Mucosa of descending colon (tissue), 3 donors: ENCODE measurements at places on chromosomes 11 and 22.

- no peak for DNase-seq
Measured at GRCh38 chr22:20528405-20528978, 21.1 kb downstream of the MED15 start.

- DNase-seq = no peak
Measured at GRCh38 chr11:90722552-90723190, 499.8 kb upstream of the CHORDC1 start.

DNA sequence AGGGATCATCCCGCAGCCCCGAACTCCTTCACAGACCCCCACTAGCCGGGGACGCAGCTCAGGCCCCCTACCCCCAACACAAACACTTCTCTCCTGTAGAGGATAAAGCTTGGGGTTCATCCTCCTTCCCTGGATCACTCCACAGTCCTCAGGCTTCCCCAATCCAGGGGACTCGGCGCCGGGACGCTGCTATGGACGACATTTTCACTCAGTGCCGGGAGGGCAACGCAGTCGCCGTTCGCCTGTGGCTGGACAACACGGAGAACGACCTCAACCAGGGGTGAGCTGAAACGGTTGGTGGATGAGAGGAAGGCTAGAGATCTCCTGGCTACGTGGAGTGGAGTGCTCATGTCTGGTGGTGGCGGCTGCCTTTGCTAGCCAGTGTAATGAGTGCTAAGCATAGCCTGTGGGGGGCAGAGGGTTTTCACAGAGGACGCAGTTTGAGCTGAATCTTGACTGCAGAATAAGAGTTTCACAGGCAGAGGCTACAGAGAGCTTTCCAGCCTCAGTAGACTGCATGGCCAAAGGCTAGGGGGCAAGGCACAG, 580 bp downstream of the ILK start:
- DNase-seq = peak; percentile 62

GRCh38 chr11:113372309-113372708, 15.3 kb upstream of the ANKK1 start:
- no peak for DNase-seq

DNA sequence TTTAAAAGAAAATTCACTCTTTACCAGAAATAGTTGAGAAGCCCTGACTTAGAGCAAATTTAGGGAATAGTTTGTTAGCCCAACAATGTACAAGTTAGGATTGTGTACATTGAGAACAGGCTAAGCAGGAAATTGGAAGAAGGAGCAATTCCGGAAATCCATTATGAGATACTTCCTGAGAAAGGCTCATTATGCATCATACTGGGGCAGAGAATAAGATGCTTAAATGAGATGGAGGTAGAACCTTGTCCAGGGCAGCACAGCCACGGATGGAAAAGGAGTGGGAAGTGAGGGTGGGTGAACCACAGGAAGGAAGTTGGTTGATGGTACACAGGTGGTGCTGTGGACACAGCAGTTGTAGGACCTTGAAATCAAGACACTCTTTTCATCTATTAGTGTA, 180.2 kb downstream of the PGR start:
- no peak for DNase-seq

DNA sequence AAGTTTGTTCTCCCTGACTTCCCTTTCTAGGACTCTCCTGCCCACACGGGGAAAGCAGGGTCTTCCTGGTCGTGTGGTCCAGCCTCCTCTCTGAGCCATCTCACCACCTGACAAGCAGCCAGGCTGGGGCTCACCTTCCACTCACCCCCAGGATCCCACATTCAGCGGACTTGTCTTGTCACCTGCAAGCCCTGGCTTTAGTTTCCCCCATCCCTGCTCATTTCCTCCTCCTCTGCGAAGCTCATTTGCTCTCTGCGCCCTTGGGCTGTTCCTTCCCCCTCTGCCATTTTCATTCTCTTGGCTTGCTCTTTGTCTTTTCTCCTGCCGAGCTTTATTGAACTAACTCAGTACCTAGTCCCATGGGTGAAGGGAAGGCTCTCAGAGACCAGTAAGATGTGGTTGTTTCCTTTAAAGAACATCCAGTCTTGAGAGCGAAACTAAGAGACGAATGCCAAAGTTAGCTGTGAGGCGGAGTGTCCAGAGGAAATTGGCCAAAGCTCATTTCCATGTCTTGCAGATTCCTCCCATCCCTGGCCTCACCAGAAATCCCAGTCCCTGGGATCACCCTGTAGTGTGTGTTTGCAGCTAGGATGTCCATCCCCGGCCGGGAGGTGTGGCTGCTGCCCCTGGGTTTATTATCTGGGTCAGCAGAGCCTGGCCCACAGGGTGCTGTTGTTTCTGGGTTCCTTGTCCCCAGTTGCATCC, 2.0 kb downstream of the ST14 start:
- DNase-seq = peak; percentile 57

GRCh38 chr11:119580081-119580480, 148.9 kb downstream of the NECTIN1 start:
- no peak for DNase-seq

GRCh38 chr22:42994917-42995562, 19.9 kb downstream of the PACSIN2 start:
- peak; percentile 72 for DNase-seq

DNA sequence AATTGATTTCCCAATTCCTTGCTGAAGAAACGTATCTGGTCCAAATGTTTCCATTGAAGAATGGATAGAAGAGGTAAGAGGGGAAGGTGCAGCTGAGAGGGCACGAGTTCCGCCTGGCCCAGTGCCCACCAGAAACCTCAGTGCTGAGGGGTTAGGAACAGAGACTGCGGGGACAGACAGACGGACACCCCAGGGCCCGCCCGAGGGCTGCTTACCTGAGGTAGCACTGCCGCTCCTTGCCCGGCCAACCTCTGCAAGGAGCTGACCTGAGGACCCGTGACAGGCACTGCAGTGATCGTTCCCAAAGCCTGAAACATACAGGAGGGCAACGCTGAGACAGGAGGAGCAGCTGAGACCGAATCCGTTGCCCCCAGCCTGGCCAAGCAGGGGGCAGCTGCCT, 89.6 kb downstream of the PHF21B start:
- DNase-seq = peak; percentile 14

DNA sequence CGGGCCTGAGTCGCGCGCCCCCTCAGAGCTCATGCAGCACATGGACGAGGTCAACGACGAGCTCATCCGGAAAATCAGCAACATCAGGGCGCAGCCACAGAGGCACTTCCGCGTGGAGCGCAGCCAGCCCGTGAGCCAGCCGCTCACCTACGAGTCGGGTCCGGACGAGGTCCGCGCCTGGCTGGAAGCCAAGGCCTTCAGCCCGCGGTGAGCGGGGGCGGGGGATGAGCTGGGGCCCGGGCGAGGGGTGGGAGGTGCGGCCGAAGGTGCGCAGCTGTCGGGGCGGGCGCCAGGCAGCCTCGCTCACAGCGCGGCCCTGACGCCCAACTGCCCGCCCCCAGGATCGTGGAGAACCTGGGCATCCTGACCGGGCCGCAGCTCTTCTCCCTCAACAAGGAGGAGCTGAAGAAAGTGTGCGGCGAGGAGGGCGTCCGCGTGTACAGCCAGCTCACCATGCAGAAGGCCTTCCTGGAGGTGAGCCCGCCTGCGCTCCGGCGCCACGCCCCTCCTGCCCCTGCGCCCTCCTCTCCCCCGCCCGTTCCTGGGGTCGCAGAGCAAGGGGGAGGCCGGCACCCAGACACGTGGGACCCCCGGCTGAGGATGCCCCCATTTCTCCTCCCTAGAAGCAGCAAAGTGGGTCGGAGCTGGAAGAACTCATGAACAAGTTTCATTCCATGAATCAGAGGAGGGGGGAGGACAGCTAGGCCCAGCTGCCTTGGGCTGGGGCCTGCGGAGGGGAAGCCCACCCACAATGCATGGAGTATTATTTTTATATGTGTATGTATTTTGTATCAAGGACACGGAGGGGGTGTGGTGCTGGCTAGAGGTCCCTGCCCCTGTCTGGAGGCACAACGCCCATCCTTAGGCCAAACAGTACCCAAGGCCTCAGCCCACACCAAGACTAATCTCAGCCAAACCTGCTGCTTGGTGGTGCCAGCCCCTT, 20.5 kb downstream of the EPS8L2 start:
- DNase-seq = peak; percentile 91

DNA sequence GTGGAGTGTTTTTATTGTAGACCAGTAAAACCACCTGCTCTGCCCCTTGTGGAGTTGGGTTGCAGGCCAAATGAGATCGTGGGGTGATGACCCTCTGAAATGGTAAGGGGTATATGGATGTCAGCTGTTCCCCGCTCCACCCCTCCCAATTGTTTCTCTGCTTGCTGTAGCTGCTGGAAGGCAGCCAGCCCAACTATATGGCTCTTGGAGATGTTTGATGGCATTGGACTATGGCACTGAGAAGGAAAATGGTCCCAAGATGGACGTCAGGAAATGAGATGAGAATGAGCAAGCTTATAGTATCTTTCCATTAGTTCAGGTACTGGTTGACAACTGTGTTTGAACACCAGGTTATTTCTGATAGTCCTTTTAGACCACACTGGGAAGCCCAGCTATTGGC, 94.8 kb upstream of the SORL1-AS1 start:
- peak; percentile 40 for DNase-seq

GRCh38 chr11:19605520-19606371, 106.9 kb upstream of the NAV2 start:
- no peak for DNase-seq

DNA sequence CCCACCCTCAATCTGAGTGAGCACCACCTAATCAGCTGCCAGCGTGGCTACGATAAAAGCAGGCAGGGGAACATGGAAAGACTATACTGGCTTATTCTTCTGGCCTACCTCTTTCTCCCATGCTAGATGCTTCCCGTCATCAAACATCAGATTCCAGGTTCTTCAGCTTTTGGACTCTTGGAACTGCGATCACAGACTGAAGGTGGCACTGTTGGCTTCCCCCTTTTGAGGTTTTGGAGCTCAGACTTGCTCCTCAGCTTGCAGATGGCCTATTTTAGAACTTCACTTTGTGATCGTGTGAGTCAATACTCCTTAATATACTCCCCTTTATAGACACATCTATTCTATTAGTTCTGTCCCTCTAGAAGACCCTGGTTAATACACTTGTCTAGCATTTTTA, 543.7 kb upstream of the RAG2 start:
- DNase-seq = no peak

- DNase-seq = no peak
Measured at GRCh38 chr11:121248496-121248895, 44.1 kb upstream of the SC5D start.

DNA sequence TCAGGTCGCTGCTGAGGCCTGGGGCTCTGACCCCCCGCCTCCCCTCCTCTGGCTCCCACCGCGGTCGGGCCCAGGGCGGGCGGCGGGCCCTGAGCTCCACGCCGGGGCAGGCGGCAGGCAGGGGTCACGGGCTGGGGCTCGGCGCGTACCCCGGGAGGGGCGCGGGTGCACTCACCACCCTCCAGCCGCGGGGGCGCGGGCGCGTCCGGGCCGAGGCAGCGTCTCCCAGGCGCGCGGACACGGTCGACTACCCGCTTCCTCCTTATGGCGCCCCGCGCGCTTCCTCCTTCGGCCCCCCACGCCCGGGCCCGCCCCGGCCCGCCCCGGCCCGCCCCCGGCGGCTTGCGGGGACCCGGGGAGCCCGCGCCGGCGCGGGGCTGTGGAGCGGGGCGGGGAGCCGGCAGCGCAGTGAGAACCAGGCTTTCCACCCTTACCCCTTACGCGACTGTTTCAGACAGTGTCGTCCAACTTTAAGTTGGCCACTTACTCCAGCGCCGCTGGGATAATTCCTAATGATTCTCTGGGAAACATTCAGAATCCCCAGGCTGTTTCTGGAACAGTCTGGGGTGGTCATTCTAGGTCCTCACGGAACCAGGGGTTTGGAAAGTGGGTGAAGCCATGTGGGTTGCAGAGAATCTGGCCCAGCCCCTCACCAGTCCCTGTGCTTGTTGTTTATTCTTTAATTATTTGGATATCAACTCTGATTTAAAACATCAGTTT, at the start of gene BID:
Gene BID (minus strand): TSS at position 264 of the 720 bp plus-strand sequence. CDS start 24,353 bp downstream, outside the sequence.
- peak; percentile 86 for DNase-seq

DNA sequence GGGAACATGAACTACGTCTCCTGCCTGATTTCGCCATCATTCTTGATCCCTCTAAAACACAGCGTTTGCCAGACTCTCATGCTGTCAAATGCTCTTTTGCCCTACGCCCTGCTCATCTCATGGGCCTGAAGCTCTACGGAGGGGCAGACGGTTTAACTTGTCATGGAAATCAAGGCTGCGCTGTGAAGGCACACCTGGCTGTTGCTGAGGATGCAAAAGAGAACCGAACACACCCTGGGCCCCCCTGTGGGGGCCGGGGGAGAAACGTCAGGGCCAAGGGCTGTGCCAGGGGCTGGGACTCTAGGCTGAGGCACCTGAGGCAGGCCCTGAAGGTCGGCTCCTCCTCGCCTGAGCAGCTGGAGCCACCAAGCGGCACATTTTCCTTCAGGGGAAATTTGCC, 957.2 kb downstream of the BRD1 start:
- no peak for DNase-seq

GRCh38 chr11:3218483-3219280, at the start of gene MRGPRG:
MRGPRG (minus strand) TSS chr11:3218813; CDS start chr11:3218813, 0 bp downstream.
- peak; percentile 18 for DNase-seq

GRCh38 chr22:46525389-46526243, 11.8 kb downstream of the CELSR1 start:
- DNase-seq = no peak

- DNase-seq = no peak
Measured at GRCh38 chr11:46389450-46390330, 1.9 kb downstream of the CHRM4 start.
